CD4-positive, alpha-beta T cell treated with Interleukin-17A for 4 hours (primary cell): ENCODE measurements at places on chromosomes 2 and 18.

DNA sequence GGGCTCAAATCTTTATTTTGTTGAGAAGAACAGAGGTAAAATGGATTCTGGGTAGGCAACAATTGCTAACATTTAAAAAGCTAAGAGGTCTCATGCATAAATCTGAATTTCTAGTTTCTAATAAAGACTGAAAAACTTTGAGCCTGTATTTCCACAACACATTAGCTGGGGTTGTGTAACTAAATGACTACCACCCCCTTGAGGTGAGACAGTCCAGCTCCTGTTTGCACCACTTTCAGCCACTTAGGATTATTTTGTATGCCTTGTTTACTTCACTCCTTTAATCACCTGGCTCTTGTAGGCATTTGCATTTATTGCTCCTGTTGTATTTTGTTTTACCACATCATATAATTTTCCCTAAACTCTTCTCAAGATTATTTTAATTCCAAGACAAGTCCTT, 376.6 kb downstream of the PTH2R start:
- DNase-seq: no peak

DNA sequence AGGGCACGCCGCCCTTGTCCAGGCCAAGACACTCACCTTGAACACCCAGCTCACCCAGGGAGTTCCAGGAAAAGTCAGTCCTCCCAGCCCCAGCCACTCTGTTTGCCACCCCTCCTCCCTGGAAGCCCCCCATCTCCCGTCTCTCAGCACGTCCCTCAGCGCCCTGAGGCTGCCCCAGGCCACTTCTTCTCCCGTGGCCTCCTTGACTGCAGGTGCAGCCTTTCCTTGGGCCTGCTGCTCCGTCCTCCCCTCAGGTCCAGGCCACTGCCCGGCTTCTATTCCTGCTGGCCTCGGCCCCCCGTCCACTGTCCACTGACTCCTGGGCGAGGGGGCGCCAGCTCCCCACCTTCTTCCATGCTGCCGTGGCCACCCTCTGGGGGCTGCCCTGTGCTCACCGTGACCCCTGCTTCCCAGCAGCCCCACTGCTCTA, 239.1 kb downstream of the HDAC4 start:
- DNase-seq: no peak

DNA sequence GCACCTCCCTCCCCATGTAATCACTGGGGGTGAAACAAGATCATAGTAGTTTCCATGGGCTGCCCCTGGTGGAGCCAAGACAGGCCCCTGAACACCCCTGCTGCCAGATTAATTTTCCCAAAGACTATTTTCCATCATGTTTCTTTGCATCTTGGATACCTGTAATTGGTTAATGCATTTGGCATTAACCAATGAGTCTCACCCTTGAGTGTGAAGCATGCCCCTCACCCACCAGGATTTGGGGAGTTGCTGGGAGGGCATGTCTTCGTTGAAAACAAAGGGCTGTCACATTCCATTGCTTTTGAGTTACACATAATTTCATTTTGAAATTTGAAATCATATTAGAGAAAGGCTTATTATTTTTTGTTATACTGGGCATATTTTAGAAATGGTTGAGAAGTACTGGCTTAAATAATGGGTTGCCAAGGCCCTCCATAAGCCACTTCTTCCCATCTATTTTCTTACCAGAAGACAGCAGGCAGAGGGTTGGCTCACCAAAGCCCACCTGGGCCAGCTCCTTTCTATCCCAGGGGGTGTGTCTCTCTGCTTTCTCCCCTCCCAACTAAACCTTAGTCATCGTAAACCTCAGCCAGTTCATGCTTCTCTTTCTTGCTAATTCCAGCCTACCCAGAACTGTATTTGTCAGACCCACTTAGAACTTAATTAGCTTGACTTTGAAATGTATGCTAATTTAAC, 51.8 kb downstream of the ATIC start:
- DNase-seq: no peak

DNA sequence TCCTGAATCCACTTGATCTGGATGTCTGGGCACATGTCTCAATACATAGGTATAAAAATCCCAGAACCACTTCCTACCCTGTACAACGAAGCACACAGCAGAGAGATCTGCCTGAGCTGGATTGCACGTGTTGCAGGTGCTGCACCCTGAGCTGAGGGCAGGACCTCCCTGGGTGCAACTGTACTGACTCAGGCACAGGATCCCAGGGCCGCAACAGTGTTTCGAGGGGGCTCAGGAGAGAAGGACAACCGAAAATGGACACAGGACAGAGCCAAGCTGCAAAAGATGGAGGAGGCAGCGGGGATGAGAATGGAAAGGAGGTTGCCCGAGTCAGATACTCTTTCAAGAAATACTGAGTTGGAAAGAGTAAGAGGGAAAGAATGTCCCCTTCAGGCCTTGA, 354.1 kb downstream of the EIPR1 start:
- DNase-seq: no peak

- no peak for DNase-seq
Observed at GRCh38 chr18:78010363-78010762, 760.7 kb downstream of the GALR1 start.

GRCh38 chr18:61543518-61543917, 210.3 kb downstream of the CDH20 start:
- DNase-seq: no peak

GRCh38 chr2:10385933-10386773, 62.0 kb downstream of the ODC1 start:
- DNase-seq: no peak

GRCh38 chr2:154125891-154126290, 254.2 kb downstream of the GALNT13 start:
- no peak for DNase-seq

GRCh38 chr2:57343391-57344006, 703.1 kb upstream of the VRK2 start:
- no peak for DNase-seq

GRCh38 chr2:27220091-27220490, 2.9 kb downstream of the CAD start:
- no peak for DNase-seq
